ENCODE measurements at places on chromosomes 2 and 18. TPM values are rescaled to one million over a fixed set of nuclear protein-coding genes. Genes with fewer than 3 reads are reported as not detected.
A peak's percentile ranks its signal among the peaks of the same experiment; 100 is the strongest.

Gene RSAD2
- total RNA-seq = 0.51 TPM

Gene MC2R
- total RNA-seq = not detected

Gene TBR1
- not detected for total RNA-seq

Gene GRB14
- 3.3 TPM for total RNA-seq

Gene ITPRIPL1
- not detected for total RNA-seq

Gene KIF5C
- total RNA-seq = 1.4 TPM

- H3K4me1 ChIP-seq = no peaks in the 10 kb centered on the region
- no peak overlapping the region for H3K27ac ChIP-seq
- no peaks in the 10 kb centered on the region for H3K27me3 ChIP-seq
Observed at GRCh38 chr2:98947554-98947953, 11.5 kb upstream of the CRACDL start.

- no peaks in the 10 kb centered on the region for H3K27me3 ChIP-seq
- DNase-seq = no peak
- H3K27ac ChIP-seq = no peak overlapping the region
- H3K4me1 ChIP-seq = no peaks in the 10 kb centered on the region
- no peaks in the 10 kb centered on the region for H3K36me3 ChIP-seq
- no peak overlapping the region for H3K4me3 ChIP-seq
Observed at GRCh38 chr2:123035541-123035940, 989.5 kb upstream of the CNTNAP5 start.

- DNase-seq = no peak
- no peak overlapping the region for H3K4me3 ChIP-seq
- H3K27me3 ChIP-seq = no peaks in the 10 kb centered on the region
- H3K36me3 ChIP-seq = no peaks in the 10 kb centered on the region
- H3K27ac ChIP-seq = no peak overlapping the region
Observed at GRCh38 chr2:200288670-200289429, 17.6 kb upstream of the SPATS2L start.

GRCh38 chr2:479031-479430, 191.1 kb upstream of the ALKAL2 start:
- H3K27ac ChIP-seq = no peak overlapping the region
- H3K27me3 ChIP-seq = no peaks in the 10 kb centered on the region
- no peak for DNase-seq
- no peaks in the 10 kb centered on the region for H3K36me3 ChIP-seq
- H3K4me3 ChIP-seq = no peak overlapping the region
- H3K4me1 ChIP-seq = no peaks in the 10 kb centered on the region

DNA sequence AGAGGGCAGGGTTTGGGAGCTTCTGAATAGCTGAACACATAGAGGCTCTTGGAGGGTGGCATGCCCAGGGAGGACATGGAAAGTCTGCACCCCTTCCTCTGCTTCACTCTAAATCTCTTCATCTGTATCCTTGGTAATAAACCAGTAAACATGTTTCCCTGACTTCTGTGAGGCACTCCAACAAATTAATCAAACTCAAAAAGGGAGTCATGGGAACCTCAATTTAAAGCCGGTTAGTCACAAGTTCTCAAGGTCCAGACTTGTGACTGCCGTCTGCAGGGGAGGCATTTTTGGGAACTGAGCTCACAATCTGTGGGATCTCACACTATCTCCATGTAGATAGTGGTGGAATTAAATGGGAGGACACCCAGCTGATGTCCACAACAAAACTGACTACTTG, 33.1 kb upstream of the STON1 start:
- H3K4me1 ChIP-seq = peaks cover 5% of the 10 kb centered on the region
- DNase-seq = no peak
- H3K4me3 ChIP-seq = no peak overlapping the region
- H3K36me3 ChIP-seq = no peaks in the 10 kb centered on the region
- H3K27ac ChIP-seq = peak overlapping the region; percentile 71
- no peaks in the 10 kb centered on the region for H3K27me3 ChIP-seq

- H3K27ac ChIP-seq = no peak overlapping the region
- H3K4me1 ChIP-seq = no peaks in the 10 kb centered on the region
- H3K4me3 ChIP-seq = no peak overlapping the region
- H3K27me3 ChIP-seq = no peaks in the 10 kb centered on the region
- H3K36me3 ChIP-seq = no peaks in the 10 kb centered on the region
- DNase-seq = no peak
Observed at GRCh38 chr2:236309669-236310029, 45.4 kb upstream of the ASB18 start.

- DNase-seq = no peak
- H3K27ac ChIP-seq = no peak overlapping the region
- no peaks in the 10 kb centered on the region for H3K4me1 ChIP-seq
- no peaks in the 10 kb centered on the region for H3K36me3 ChIP-seq
- H3K4me3 ChIP-seq = no peak overlapping the region
Observed at GRCh38 chr18:5918205-5918858, 23.0 kb upstream of the TMEM200C start.

- H3K27ac ChIP-seq = no peak overlapping the region
- H3K36me3 ChIP-seq = no peaks in the 10 kb centered on the region
- no peaks in the 10 kb centered on the region for H3K27me3 ChIP-seq
- no peaks in the 10 kb centered on the region for H3K4me1 ChIP-seq
Observed at GRCh38 chr2:219951099-219951498, 323.7 kb downstream of the SLC4A3 start.
